Kidney epithelial cell (primary cell): ENCODE measurements at places on chromosomes 4 and X.

DNA sequence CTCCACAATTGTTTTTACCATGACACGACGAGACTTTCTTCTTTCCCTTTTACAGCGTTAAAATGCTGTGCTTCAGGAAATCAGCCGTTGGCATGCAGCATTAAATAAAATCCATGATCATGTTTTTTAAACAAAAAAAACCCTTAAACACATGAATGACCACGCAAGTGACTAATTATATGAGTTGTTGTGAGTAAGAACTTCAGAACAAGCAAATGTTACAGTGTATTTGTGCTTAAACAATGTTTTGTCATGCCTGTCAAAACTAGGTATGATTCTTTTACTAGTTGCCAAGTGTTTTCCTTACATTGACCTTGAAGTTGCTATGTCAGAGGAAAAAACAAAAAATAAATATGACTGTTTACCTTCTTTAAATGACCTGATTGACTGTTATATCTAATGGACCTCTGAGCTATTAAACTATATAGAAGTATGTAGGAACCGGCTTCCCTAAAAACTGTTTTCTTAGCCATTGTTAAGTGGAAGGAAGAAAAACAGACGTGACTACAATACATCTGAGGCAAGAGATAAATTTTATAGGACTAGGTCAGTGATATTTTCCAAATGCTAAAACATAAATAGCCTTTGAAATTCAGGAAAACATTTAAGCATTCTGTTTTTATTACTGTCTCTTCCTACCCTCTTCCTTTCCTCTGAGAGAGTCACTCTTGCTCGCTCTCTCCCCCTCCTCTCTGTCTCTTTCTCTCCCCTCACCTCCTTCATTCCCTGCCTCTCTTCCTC lies 197.1 kb downstream of the PALLD start:
- DNase-seq = no peak

DNA sequence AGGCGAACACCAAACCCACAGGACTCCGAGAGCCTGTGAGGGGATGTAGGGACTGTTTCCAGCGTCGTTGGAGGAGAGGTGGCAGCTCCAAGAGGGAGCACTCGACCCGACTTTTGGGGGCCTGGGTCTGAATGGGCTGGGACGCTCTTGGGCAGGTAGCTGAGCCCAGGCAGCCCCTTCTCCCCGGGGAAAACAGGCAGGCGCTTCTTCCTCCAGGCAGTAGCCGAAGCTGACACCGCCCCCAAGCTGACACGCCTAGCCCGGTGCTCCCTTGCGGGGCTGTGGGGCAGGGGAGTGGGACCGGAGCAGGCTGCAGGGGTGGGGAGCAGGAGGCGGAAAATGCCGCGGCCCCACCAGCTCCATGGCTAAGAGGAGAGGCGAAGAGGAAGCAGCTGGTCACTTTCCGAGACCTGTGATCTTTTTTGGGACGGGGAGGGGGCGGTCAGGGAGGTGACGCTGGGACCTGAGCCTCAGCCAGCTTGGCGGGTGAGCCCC lies 4.2 kb downstream of the NKX1-1 start:
- no peak for DNase-seq

GRCh38 chr4:152095701-152096070 lies 334.9 kb upstream of the GATB start:
- DNase-seq = no peak

- no peak for DNase-seq
These were observed 124.8 kb downstream of the ATG4A start for GRCh38 chrX:108216405-108216804.

- no peak for DNase-seq
These were observed 65.8 kb upstream of the GPRIN3 start for GRCh38 chr4:89373394-89373793.

DNA sequence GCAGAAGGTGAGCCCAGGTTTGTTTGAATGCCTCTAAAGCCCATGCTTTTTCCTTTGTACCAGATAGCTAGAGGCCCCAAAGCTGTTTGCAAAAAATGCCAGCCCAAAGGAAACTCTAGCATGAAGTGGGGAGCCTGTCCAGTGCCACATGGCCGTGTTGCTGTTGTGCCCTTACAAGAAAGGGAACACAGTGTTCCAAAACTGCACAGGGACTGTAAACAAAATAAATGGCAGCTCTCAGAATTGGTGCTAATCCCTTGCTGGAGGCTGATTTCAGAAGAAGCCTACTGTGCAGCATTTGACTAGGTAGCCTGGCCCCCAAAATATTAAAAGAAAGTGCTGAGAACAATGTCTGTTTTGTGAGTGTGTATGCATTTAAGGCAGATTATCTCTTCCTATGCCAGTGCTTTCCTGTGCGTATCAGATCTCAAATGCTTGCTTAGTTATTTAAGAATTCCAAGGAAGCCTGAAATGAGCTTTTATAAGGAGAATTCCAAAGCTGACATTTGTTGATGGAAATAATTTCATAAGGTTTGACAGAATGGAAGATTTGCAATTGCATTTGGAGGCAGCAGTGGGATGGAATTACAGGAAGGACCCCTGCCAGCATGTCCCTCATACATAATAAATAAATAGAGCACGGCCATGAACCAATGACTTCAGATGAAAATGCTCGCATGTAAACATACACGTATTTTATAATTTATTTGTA lies 115.7 kb downstream of the IRF2 start:
- no peak for DNase-seq

DNA sequence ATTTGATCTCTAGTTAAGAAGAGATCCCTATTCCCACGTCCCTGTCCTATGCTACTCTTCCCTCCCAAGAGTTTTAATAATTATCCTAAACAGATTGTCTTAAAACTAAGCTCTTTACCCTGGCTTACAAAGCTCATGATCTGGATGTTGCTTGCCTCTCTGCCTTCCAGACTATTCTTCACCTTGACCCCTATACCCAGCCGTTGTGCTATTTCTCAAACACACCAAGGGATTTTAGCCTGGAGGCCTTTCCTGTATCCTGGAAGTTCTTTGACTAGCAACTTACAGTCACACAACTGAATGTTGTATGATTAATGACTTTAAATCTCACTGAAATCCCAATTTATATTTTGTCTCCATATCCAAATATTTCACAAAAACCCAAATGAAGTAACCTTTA lies 314.9 kb downstream of the ADGRL3 start:
- DNase-seq = no peak

GRCh38 chrX:10524578-10524977 lies 95.8 kb downstream of the MID1 start:
- no peak for DNase-seq

GRCh38 chr4:73776321-73776729 lies 36.0 kb downstream of the CXCL8 start:
- peak; percentile 67 for DNase-seq

DNA sequence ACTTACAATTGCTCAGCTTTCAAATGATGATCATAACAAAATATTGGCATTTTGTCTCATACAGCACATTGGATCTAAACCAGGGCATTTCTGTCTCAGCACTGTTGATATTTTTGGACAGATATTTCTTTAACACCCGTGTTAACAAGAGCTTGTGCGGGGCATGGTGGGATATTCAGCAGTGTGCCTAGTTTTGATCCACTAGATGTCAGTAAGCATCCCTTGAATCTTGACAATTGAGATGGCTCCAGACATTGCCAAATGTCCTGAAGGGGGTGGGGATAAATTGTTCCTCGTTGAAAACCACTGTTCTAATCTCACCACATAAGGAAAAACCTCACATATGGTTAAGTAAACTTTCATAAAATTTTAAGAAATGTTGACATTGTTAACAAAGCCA lies 806.3 kb downstream of the STIM2 start:
- DNase-seq = no peak

GRCh38 chr4:183801457-183802165 lies 103.5 kb upstream of the STOX2 start:
- DNase-seq = no peak

DNA sequence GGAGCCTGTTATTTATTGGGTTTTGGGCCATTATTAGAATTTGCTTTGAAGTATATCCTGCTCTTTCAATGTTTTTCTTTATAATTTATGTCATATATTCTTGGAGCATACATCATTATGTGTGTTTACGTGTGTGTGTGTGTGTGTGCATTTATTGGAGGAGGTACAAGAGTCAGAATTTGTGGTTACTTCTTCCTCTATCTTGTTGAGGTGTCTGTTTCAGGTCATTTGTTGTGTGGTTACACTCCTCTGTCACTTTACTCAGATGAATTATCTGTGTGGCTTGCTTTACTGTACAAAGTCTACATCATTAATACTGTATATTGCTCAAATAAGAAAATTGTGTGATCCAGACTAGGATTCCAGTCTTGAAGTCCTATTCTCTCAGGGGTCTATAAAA lies 1957.4 kb upstream of the TENM3 start:
- DNase-seq = no peak

DNA sequence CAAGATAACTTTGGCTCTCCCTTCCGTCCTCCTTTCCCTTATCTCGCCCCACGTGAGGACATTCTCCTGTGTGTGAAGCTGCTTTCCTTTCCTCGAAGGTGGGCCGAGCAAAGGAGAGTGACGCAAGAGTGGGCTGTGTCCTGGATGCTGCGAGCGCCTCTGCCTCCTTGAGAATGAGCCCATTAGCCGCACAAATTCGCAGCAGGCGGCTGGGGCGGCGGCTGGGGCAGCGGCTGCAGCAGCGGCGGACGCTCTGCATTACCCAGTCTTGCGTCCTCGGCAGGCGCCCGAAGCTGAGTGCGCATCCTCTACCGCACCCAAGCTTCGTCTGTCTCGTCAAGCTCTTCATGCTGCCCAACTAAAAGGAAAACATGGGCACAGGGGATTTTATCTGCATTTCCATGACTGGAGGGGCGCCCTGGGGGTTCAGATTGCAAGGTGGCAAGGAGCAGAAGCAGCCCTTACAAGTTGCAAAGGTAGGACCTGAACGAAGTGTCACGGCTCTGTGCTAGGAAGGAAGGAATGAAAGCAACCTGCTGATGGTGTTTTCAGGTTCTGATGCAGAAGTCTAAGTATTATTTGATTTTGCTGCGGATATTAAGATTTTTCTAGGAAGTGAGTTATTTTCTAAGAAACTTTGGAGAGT lies at the start of gene SYNPO2:
Gene SYNPO2 (plus strand): TSS at position 189 of the 646 bp plus-strand sequence. CDS start 183 bp downstream, at position 372.
- DNase-seq = peak; percentile 35

DNA sequence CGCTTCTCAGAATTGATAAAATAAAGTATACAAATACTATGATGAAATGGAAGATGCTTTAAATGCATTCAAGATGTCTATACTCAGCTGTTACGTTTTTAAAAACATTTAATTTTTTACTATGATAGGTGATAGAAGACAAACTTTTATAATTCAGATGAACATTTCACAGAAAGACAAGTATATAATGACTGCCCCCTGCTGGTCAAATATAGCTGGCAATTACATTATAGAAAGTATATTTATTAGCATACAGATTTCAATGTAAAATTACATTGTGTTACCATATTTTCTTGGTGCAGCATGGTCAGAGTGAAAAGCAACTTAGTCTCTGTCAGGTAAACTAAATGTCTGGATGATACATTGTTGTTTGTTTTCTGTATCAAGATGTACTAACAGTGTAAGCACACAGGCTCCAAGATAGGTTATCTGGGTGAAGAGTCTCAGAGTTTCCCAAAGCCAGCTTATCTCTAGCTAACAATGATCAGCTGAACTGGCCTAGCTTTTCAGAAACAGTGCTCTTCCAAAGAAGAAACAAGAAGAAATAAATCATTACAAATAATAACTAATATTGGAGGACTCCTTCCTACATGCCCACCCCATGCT lies 54.1 kb downstream of the SRPX start:
- DNase-seq = no peak

GRCh38 chr4:22794732-22795131 lies 102.0 kb downstream of the GBA3 start:
- no peak for DNase-seq

- DNase-seq = no peak
These were observed 98.8 kb downstream of the ADRA2C start for GRCh38 chr4:3864742-3865721.

GRCh38 chr4:8050555-8051206 lies 107.9 kb downstream of the ABLIM2 start:
- no peak for DNase-seq

GRCh38 chr4:171727185-171727584 lies 86.0 kb upstream of the GALNTL6 start:
- no peak for DNase-seq

- no peak for DNase-seq
These were observed 26.4 kb upstream of the SMIM14 start for GRCh38 chr4:39664828-39665731.

GRCh38 chr4:19735012-19735411 lies 516.7 kb upstream of the SLIT2 start:
- DNase-seq = no peak

DNA sequence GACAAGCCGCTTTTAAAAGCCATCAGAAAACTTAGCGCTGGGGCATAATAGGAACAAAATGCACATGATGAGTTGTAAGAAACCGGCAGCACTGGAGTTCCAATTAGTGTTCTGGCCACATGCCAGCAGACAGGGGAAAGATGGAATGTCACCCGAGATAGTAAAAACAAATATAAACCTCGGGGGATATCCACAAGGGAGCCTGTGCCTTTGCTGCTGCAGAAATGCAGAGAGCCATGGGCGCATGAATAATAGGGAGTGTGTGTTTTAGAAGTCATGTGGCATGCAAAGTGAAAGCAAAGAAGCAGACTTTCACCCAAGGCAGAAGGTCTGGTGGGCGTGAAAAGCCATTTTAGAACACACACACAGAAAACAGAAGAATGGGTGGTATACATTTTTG lies 19.1 kb downstream of the GPRASP3 start:
- no peak for DNase-seq

GRCh38 chrX:3252744-3253143 lies 93.7 kb downstream of the MXRA5 start:
- DNase-seq = no peak

DNA sequence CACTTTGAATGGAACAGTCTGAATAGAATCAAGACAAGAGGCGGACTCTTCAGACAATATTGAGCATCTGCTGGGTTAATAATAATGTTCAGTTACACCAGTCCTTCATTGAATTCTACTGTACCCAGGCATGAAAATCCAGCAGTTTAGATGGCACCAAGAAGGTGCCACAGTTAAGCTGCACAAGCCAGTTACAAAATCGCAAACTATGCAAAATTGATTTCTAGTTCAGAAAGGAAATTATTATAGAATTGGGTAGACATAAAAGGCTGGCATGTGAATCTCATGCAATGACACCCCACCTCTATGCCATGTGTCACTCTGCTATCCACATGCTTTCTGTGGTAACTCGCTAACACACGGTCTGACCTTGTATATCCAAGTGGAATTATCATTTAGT lies 105.8 kb upstream of the VCX3A start:
- DNase-seq = no peak
